GM23338 (cell line): ENCODE measurements at places on chromosomes 4 and X. TPM values are rescaled to one million over a fixed set of nuclear protein-coding genes. Genes with fewer than 3 reads are reported as not detected.

- H3K4me1 ChIP-seq, result no peaks in the 10 kb centered on the region
- no peak overlapping the region for H3K27ac ChIP-seq
- H3K4me3 ChIP-seq, result no peak overlapping the region
- DNase-seq, result no peak
Observed at GRCh38 chr4:132063829-132064228, 1085.3 kb upstream of the PCDH10 start.

DNA sequence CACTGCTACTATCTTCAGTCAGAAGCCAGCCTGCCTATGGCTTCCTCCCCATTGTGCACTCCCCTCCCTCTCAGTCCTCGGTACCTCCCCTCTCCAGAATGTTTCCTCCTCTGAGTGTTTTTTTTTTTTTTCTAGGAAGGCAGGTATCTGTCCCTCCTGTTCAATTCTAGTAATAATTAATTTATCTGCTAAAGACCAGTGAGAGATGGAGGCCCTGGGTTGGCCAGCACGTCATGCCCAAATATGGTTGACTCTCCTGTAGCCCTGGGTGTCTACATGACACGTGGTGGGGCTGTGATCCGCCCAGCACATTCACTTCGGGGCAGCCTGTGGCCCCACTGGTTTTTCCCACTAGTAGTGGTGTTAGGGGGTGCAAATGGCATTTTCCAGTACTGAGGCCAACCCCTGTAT, 1.8 kb downstream of the FLNA start:
- H3K36me3 ChIP-seq, result no peaks in the 10 kb centered on the region
- no peak for DNase-seq
- H3K27ac ChIP-seq, result no peak overlapping the region
- H3K4me3 ChIP-seq, result no peak overlapping the region; the same call in 1 of the 2 replicates

GRCh38 chr4:151600432-151600831, 160.4 kb downstream of the GATB start:
- no peak overlapping the region for H3K27ac ChIP-seq
- DNase-seq, result no peak
- H3K4me1 ChIP-seq, result peaks cover 15% of the 10 kb centered on the region; the same call in 1 of the 2 replicates
- peaks cover 9% of the 10 kb centered on the region for H3K36me3 ChIP-seq

- H3K36me3 ChIP-seq, result no peaks in the 10 kb centered on the region
- no peaks in the 10 kb centered on the region for H3K27me3 ChIP-seq
- H3K4me3 ChIP-seq, result no peak within 1 kb of the TSS
- no peak for DNase-seq
- H3K4me1 ChIP-seq, result no peaks in the 10 kb centered on the region
Observed at GRCh38 chrX:111875881-111876280, at the start of gene TRPC5OS. TSS of gene TRPC5OS (plus strand) at chrX:111876181. CDS start at chrX:111901850, 25,669 bp downstream.

Gene STATH
- not detected in 2 replicates for polyA plus RNA-seq

GRCh38 chrX:106608016-106608415, 3.8 kb upstream of the RADX start:
- DNase-seq, result peak; percentile 64
- H3K27ac ChIP-seq, result no peak overlapping the region
- H3K27me3 ChIP-seq, result peaks cover 8% of the 10 kb centered on the region
- no peaks in the 10 kb centered on the region for H3K4me1 ChIP-seq
- no peaks in the 10 kb centered on the region for H3K36me3 ChIP-seq

GRCh38 chrX:66203114-66203513, 39.1 kb downstream of the HEPH start:
- H3K4me1 ChIP-seq, result no peaks in the 10 kb centered on the region
- no peak overlapping the region for H3K27ac ChIP-seq
- DNase-seq, result no peak
- no peak overlapping the region for H3K4me3 ChIP-seq
- no peaks in the 10 kb centered on the region for H3K36me3 ChIP-seq

Gene MAMLD1
- polyA plus RNA-seq, result 0.12 and 0.13 TPM in 2 replicates

- H3K27ac ChIP-seq, result no peak overlapping the region
- H3K27me3 ChIP-seq, result no peaks in the 10 kb centered on the region
- H3K36me3 ChIP-seq, result no peaks in the 10 kb centered on the region
- DNase-seq, result no peak
- H3K4me3 ChIP-seq, result no peak overlapping the region
Observed at GRCh38 chrX:130084631-130085237, 25.6 kb downstream of the ELF4 start.

Gene PORCN
- 19.4 and 22.3 TPM in 2 replicates for polyA plus RNA-seq

- no peaks in the 10 kb centered on the region for H3K27me3 ChIP-seq
- DNase-seq, result no peak
- no peaks in the 10 kb centered on the region for H3K36me3 ChIP-seq
- no peak overlapping the region for H3K27ac ChIP-seq
Observed at GRCh38 chrX:14932136-14932535, 58.9 kb downstream of the MOSPD2 start.

DNA sequence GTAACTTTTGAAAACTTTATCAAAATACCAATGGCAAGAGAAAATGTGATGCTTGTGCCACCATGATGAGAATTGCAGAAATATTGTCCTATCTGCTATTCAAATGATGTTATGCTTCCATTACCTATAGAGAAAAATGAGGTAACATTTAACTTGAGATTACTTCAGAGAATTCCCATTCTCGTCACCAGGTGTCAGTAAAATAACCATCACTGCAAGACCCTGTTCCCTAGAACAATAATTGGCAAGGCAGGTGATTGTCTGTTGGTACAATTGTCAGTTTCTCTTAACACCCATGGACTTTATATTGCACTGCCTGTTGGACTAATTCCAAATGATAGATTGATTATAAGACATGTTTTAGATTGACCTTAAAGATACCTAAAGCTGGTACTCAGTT, 179.9 kb downstream of the GABRG1 start:
- H3K4me1 ChIP-seq, result no peaks in the 10 kb centered on the region
- H3K27me3 ChIP-seq, result no peaks in the 10 kb centered on the region
- no peak overlapping the region for H3K27ac ChIP-seq

Gene TMPRSS11B
- polyA plus RNA-seq, result not detected in 2 replicates

DNA sequence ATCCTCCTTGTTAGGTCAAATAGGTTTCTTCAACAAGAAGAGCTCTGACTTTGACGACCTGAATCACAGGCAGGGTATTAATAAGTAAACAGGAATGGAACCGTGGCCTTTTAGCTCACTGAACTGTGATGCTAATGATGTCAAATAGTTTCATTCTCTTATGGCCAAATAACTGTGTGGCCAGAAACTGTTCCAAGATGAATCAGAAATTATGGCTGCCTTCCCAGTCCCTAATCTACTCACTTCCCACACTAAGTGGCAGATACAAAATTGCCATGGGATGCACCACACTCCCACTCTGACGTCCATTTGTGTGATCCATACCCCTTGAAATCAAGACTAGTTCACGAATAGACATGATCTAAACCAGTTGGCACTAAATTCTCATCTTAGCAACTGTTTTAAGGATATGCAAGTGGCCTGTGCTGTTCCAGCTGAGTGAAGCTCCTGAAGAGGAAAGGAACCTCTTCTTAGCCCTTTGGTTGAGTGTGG, 455.4 kb downstream of the IL15 start:
- H3K36me3 ChIP-seq, result no peaks in the 10 kb centered on the region
- no peak overlapping the region for H3K4me3 ChIP-seq
- no peaks in the 10 kb centered on the region for H3K4me1 ChIP-seq
- H3K27ac ChIP-seq, result no peak overlapping the region
- no peaks in the 10 kb centered on the region for H3K27me3 ChIP-seq
- no peak for DNase-seq

Gene SSX2
- 0.29 TPM in 1 of 2 replicates, not detected in the other for polyA plus RNA-seq

DNA sequence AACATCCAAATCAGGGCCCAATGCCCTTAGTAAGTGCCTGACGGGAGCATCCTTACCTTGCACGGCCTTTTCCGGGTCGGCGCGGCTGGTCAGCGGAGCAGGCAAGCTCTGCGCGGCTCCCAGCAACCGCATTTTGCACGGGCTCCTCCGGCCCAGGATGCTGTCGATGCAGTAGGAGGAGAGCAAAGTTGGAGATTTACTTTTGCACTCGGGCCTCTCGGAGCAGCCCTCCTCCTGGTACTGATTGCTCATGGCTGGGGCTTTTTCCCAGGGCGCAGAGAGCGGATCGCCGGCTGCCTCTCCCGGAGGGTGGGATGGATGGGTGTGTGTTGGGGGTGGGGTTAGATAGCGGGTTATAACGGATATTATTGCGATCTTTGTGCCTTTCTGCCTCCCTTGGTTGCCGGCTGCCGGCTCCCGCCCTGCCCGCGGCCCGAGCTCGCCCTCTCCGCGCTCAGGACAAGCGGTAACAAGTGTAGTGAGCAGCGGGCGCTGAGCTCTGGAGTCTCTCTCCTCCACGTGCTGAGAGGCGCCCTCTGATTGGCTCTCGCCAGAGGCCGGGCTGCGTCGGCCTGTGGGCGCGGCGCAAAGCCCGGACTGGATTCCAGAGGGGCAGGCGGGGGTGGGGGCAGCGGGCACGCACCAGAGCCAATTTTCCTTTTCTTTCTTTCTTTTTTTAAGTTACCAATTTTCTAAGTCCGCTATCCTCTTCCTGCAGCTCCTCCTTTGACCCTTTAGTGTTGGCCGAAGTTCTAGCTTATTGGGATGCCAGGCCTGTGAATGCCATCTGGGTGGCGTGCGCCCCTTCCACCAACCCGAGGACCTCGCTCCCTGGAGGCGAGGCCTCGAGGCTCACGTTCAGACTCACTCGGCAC, at the start of gene ARX:
ARX (minus strand) TSS at position 480 of the 875 bp plus-strand sequence; CDS start at position 252, 228 bp downstream.
- peaks cover 39% of the 10 kb centered on the region for H3K4me1 ChIP-seq
- H3K36me3 ChIP-seq, result no peaks in the 10 kb centered on the region
- H3K27me3 ChIP-seq, result peaks cover 96% of the 10 kb centered on the region
- peak; percentile 88 for DNase-seq
- H3K4me3 ChIP-seq, result peak within 1 kb of the TSS; percentile 52
- no peak within 1 kb of the TSS for H3K27ac ChIP-seq

Gene PIR
- polyA plus RNA-seq, result 22.6 and 25.2 TPM in 2 replicates

Gene SH2D1A
- polyA plus RNA-seq, result 0.09 TPM in 1 of 2 replicates, not detected in the other

- no peak overlapping the region for H3K27ac ChIP-seq
- no peak for DNase-seq
- no peak overlapping the region for H3K4me3 ChIP-seq
- H3K27me3 ChIP-seq, result no peaks in the 10 kb centered on the region
Observed at GRCh38 chr4:80489798-80490197, 154.3 kb downstream of the CFAP299 start.

DNA sequence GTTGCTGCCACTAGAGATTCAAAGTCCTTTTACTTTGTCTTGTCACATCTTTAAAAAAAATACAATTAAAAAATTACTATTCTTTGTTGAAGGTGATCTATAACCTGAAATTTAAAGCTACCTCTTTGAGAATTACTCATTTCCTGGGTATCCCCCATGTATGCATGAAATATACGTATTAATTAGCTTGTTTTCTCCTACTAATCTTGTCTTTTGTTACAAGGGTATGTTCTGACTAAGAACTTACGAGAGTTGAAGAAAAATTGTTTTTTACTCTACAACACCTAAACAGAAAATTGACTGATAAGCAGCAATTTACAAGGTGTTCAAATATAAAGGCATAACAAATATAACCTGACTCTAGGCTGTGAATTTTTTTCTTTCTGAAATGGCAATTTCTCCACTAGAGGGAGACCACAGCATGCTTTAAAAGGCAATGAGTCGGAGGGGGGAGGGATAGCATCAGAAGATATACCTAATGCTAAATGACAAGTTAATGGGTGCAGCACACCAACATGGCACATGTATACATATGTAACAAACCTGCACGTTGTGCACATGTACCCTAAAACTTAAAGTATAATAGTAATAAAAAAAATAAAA, 249.6 kb downstream of the OPHN1 start:
- DNase-seq, result peak; percentile 65
- H3K27ac ChIP-seq, result no peak overlapping the region
- H3K36me3 ChIP-seq, result no peaks in the 10 kb centered on the region
- no peak overlapping the region for H3K4me3 ChIP-seq
- no peaks in the 10 kb centered on the region for H3K4me1 ChIP-seq

- no peak overlapping the region for H3K4me3 ChIP-seq
- H3K4me1 ChIP-seq, result no peaks in the 10 kb centered on the region
- H3K36me3 ChIP-seq, result no peaks in the 10 kb centered on the region
- DNase-seq, result no peak
- no peak overlapping the region for H3K27ac ChIP-seq
Observed at GRCh38 chr4:187480146-187481145, 515.1 kb upstream of the ZFP42 start.

DNA sequence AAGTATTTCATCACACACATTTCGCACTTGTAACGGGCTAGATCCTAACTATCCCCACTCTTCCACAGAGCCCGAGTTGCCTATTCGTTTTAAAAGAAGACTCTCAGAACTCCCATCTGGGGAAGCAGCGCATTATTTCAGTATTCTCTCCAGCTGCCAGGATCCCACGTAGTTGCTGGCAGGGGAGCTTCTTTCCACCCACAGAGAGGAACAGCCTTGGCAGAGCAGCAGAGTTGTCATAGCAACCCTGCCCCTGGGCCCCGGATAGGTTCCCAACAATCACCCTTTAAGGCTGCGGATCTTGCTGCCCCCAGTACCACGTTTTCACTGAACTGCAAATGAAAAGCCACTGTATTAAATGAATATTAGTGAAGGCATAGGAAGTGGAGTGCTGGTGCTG, 106.7 kb downstream of the GPM6A start:
- no peak overlapping the region for H3K4me3 ChIP-seq
- no peaks in the 10 kb centered on the region for H3K27me3 ChIP-seq
- no peak overlapping the region for H3K27ac ChIP-seq
- H3K4me1 ChIP-seq, result peaks cover 4% of the 10 kb centered on the region; the same call in 1 of the 2 replicates

Gene FAM47A
- polyA plus RNA-seq, result not detected in 2 replicates

Gene ABHD18
- 7.1 and 7.2 TPM in 2 replicates for polyA plus RNA-seq

DNA sequence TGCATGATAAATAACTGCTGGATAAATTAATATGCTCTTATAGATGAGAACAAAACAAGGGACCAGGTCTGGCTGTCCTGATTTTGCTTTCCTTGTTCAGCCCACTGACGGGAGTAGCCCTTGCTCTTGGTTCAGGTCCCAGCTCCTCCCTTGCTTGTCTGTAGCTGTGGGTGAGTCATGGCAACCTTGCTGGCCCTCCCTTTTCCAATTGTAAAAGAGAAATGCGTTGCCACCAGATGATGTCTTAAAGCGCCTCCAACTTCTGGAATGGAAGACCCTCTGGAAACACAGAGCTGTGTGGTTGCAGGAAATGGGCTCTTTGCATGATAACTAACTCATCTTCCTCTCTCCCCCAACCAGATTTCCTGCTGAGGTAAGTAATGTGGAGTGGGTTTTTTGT, 171.4 kb downstream of the AASDH start:
- H3K4me3 ChIP-seq, result no peak overlapping the region
- DNase-seq, result peak; percentile 43
- peaks cover 16% of the 10 kb centered on the region for H3K4me1 ChIP-seq
